ENCODE measurements at places on chromosomes 4 and X. TPM values are rescaled to one million over a fixed set of nuclear protein-coding genes. Genes with fewer than 3 reads are reported as not detected.

GRCh38 chr4:48033825-48034413, 17.3 kb downstream of the NIPAL1 start:
- no peak overlapping the region for H3K27ac ChIP-seq
- no peaks in the 10 kb centered on the region for H3K36me3 ChIP-seq
- DNase-seq, result peak; percentile 3

The SLC10A4 gene
- polyA plus RNA-seq, result not detected

DNA sequence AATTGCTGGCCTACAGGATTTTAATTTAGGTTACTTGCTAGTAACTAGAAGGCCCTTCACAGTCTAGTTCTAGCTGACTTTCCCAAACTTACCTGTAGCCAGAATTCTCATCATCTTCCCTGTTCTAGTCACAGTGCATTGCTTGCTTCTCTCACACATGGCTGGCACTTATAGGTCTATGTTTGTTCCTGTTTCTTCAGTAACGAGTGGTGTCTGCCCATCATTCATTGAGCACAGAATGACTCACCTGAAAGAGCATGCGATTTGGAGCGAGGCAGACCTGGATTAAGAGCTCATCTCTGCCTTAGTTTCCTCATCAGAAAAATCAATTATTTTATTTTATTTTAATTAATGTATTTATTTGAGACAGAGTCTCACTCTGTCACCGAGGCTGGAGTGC, 201.7 kb upstream of the ANK2 start:
- H3K27me3 ChIP-seq, result no peaks in the 10 kb centered on the region
- no peak overlapping the region for H3K4me3 ChIP-seq
- H3K27ac ChIP-seq, result no peak overlapping the region
- H3K4me1 ChIP-seq, result no peaks in the 10 kb centered on the region

DNA sequence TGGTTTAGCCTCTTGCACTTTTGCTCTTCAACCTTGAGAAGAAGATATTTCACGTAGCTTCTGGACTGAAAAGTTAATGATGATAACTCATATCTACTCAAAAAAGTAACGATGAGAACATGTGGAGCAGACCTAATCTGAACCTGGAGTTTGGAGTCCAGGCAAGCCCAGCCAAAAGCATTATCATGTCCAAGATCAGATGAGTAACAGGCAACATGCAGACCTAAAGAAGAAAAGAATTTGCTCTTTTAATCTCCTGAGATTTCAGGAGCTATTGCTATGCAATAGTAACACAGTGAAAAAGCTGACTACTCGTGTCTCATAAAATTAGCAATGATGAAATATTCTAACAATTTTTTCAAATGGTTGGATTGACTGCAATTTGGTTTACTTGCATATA, 21.8 kb upstream of the PPA2 start:
- H3K4me3 ChIP-seq, result no peak overlapping the region
- H3K27me3 ChIP-seq, result no peaks in the 10 kb centered on the region
- no peak for DNase-seq
- H3K27ac ChIP-seq, result no peak overlapping the region
- H3K36me3 ChIP-seq, result no peaks in the 10 kb centered on the region

The CTAG1A gene
- not detected for polyA plus RNA-seq

The FGD1 gene
- 11.7 TPM for polyA plus RNA-seq

GRCh38 chr4:121062521-121062920, 9.8 kb downstream of the NDNF start:
- H3K27ac ChIP-seq, result no peak overlapping the region
- no peaks in the 10 kb centered on the region for H3K4me1 ChIP-seq

DNA sequence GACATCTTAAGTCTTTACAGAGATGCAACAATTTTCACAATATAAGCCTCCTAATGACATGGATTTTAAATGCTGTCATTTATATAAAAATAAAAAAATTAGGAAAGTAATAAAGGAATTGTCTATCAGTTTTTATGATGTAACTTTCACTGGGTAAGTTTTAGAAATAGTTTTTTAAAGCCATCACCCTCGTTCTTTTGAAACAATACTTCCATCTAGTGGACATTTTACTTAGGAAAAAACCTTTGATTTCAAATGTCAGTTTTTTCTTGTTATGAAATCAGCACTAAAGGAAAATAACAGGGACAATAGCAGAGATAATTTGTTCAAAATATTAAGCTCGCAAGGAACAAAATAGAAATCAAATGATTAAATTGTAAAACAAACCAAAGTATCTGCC, 24.3 kb upstream of the NDNF start:
- H3K4me1 ChIP-seq, result no peaks in the 10 kb centered on the region
- no peak overlapping the region for H3K27ac ChIP-seq
- peak; percentile 52 for DNase-seq
- no peaks in the 10 kb centered on the region for H3K36me3 ChIP-seq
- peaks cover 2% of the 10 kb centered on the region for H3K27me3 ChIP-seq
- no peak overlapping the region for H3K4me3 ChIP-seq

The HSFX3 gene
- not detected for polyA plus RNA-seq

The MSX1 gene
- polyA plus RNA-seq, result 6.0 TPM

GRCh38 chr4:111066001-111066400, 443.1 kb upstream of the PITX2 start:
- no peaks in the 10 kb centered on the region for H3K36me3 ChIP-seq
- no peak overlapping the region for H3K4me3 ChIP-seq
- no peaks in the 10 kb centered on the region for H3K27me3 ChIP-seq
- H3K4me1 ChIP-seq, result no peaks in the 10 kb centered on the region

The CCSER1 gene
- polyA plus RNA-seq, result not detected

GRCh38 chr4:118287711-118288451, 64.9 kb downstream of the PRSS12 start:
- H3K27ac ChIP-seq, result peak overlapping the region; percentile 89
- no peaks in the 10 kb centered on the region for H3K36me3 ChIP-seq
- H3K4me1 ChIP-seq, result peaks cover 20% of the 10 kb centered on the region
- peak; percentile 97 for DNase-seq
- no peaks in the 10 kb centered on the region for H3K27me3 ChIP-seq
- no peak overlapping the region for H3K4me3 ChIP-seq
